ENCODE measurements at places on chromosomes 11 and 22. TPM values are rescaled to one million over a fixed set of nuclear protein-coding genes. Genes with fewer than 3 reads are reported as not detected.

GRCh38 chr22:22143448-22143847, 101.1 kb upstream of the VPREB1 start:
- no peak for DNase-seq

Gene SAA1
- not detected for total RNA-seq

DNA sequence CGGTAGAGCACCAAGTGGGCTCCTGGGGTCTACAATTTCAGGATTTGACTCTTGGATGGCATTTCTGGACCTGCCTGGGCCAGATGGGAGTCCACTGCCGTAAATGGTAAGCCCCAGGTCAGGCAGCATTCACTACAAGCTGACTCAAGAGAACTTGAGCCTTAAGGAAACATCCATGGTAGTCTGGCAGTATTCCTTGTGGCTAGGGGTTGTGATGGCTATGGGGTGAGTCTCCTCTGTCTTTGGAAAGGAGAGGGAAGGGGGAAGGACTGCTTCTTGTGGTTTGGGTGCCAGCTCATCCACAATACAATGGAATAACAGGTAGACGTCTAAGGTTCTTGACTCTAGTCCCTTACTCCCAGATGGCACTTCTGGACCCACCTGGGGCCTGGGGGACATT, 32.3 kb upstream of the POU2AF2 start:
- DNase-seq, result no peak

DNA sequence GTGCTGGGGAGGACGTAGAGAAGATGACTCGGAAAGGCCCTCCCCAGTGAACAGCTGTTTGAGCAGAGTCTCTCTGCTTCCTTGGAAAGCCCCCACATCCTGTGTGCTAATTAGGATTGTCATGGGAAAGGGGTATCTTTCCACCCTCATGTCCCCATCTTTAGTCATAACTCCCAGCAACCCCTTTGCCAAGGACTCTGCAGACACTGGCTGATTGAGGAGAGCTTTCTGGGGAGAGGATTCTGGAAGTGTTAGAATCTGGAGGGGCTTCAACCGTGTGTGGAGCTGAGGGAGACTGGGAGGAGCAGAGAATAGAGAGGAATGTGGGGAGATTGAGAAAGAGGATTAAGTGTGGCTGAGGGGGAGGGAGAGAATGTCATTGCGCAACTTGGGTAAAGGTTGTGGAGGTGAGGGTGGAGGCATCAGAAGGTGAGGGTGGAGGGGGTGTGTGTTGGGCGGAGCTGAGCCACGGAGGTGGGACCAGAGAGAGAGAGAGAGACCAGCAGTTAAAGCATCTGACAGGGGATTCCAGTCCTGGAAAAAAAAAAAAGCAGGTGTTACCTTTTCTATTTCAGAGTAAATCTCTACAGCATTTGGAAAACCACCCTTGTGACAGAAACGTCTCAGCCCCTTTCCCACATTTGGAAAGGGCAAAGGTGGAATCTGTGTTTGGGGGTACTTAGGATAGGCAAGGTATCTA, 2.2 kb downstream of the DTX4 start:
- DNase-seq, result no peak

DNA sequence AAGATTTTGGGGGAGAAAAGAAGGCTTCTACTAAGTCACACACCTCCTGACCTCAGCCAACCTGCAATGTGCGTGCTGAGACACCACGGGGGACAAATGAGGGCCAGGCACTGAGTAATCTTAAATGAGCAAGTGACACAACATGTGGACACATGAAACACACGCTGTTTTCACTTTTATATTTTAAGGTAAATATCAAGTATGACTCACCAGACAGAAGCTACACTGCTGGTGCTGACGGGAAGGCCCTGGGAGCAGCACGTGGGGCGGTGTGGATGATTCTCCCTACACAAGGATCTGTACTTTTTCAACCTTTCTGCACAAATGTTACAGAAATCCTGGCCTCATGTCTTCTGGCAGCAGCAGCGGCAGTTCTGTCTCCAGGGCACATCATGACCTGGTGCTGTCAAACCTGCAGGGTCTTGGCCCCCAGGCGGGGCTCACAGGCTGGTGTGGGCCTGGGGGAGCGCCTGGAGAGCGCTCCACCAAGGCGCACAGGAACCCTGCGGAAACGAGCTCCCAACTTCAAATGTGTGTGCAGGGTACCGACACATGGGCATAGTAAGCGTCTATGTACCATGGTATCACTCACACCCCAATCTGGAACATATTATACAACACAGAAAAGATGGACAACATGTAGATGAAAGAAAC, 61.7 kb downstream of the DGCR2 start:
- no peak for DNase-seq
